NCI-H774 (cell line): ENCODE measurements at places on chromosomes 16 and 17.

- no peak for DNase-seq
Observed at GRCh38 chr17:81480140-81481072, 32.2 kb downstream of the ACTG1 start.

- peak; percentile 30 for DNase-seq
Observed at GRCh38 chr17:2172077-2172851, 117.4 kb downstream of the HIC1 start.

GRCh38 chr17:76529224-76530094 is 8.1 kb downstream of the CYGB start:
- DNase-seq, result no peak

DNA sequence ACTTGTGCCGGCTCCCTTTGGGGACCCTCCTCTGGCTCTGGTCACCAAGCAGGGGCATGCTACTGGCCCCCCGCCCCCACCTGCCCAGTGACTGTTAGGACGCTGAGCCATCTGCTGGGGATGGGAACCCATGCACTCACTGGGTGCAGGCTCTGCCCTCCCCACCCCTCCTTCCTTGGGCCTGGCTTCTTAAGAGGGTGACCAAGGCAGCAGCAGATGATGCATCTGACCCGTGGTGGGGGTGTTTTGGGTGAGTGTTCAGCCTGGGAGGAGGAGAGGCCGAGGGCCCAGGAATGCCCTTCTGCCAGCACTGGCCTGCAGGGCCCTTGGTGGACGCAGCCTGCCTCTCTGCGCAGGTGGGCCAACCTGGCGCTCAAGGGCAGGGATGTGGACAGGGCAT is 19.2 kb upstream of the MTSS2 start:
- DNase-seq, result no peak

- DNase-seq, result peak; percentile 2
Observed at GRCh38 chr17:1413281-1413791, 13.3 kb upstream of the YWHAE start.

DNA sequence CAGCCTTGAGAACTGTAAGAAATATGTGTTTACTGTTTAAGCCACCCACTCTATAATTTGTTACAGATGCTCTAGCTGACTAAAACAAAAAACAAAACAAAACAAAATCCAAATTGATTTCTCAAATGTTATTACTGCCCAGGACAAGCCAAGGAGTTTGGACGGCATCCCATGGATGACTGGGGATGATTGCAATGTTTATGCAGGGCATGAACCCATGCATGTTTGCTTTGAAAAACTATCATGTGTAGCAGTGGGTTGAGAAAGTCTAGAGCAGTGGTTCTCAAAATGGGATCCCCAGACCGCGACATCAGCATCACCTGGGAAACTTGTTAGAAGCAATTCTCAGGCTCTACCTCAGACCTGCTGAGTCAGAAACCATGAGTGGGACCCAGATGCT is 223.2 kb upstream of the PSMD7 start:
- no peak for DNase-seq

DNA sequence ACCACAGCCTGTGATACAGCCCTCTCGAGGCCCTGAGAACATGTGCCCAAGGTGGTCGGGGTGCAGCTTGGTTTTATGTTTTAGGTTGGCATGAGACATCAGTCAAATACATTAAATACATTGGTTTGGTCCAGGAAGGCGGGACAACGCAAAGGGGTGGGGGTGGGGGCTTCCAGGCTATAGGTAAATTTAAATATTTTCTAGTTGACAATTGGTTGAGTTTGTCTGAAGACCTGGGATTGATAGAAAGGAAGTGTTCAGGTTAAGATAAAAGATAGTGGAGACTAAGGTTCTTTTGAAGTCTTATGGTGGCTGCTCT is 1.2 kb upstream of the ZKSCAN2 start:
- DNase-seq, result no peak
